Osteocyte (in vitro differentiated cells): ENCODE measurements at places on chromosomes 12 and 14. TPM values are rescaled to one million over a fixed set of nuclear protein-coding genes. Genes with fewer than 3 reads are reported as not detected.

DNA sequence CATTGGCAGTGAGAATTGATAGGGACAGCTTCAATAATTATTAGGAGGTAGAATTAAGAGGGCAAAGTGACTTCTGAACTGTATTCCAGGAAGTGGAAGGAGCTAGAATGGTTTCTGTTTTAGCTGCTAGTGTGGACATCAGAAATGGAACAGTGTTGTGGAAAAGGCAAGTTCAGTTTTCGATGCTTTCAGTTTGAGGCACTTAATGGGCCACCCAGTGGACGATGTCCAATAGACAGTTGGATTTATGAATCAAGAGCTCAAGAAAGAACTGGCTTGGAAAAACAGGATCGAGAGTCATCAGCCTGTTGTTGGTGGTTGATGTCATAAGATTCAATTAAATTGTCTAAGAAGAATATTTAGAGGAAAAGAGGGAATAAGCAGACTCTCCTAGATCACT lies 136.3 kb downstream of the DYRK2 start:
- no peak for DNase-seq
- H3K27me3 ChIP-seq, result no peaks in the 10 kb centered on the region
- H3K27ac ChIP-seq, result no peak overlapping the region
- H3K4me1 ChIP-seq, result no peaks in the 10 kb centered on the region
- H3K36me3 ChIP-seq, result no peaks in the 10 kb centered on the region

PSME1 gene
- 154 and 156 TPM in 2 replicates for total RNA-seq

KRT71 gene
- total RNA-seq, result not detected in 2 replicates

DNA sequence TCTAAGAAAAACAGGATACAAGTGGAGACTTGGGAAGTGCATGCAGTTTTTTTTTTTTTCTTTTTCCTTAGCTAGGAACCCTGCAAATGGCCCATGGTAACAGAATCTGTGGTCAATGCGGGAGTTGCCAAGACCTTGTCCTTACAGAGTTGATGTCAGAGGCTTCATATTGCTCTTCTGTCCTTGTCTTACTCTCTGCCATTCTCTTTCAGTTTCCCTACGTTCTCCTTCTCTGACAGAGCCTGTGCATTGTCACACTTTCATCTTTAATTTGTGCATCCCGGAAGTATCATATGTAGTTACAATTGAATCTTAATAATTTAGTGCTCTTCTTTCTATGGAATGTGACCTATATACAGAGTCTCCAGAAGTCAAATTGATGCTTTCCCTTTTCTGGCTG lies 986.9 kb downstream of the TMEM121 start:
- H3K27me3 ChIP-seq, result no peaks in the 10 kb centered on the region
- no peak overlapping the region for H3K27ac ChIP-seq
- no peaks in the 10 kb centered on the region for H3K4me1 ChIP-seq
- no peaks in the 10 kb centered on the region for H3K36me3 ChIP-seq
- no peak for DNase-seq
- no peak overlapping the region for H3K4me3 ChIP-seq

GRCh38 chr14:88166616-88167015 lies 156.5 kb downstream of the KCNK10 start:
- H3K27me3 ChIP-seq, result no peaks in the 10 kb centered on the region
- H3K36me3 ChIP-seq, result no peaks in the 10 kb centered on the region
- no peaks in the 10 kb centered on the region for H3K4me1 ChIP-seq
- H3K4me3 ChIP-seq, result no peak overlapping the region
- H3K27ac ChIP-seq, result no peak overlapping the region

LRP1-AS gene
- not detected in 2 replicates for total RNA-seq

DNA sequence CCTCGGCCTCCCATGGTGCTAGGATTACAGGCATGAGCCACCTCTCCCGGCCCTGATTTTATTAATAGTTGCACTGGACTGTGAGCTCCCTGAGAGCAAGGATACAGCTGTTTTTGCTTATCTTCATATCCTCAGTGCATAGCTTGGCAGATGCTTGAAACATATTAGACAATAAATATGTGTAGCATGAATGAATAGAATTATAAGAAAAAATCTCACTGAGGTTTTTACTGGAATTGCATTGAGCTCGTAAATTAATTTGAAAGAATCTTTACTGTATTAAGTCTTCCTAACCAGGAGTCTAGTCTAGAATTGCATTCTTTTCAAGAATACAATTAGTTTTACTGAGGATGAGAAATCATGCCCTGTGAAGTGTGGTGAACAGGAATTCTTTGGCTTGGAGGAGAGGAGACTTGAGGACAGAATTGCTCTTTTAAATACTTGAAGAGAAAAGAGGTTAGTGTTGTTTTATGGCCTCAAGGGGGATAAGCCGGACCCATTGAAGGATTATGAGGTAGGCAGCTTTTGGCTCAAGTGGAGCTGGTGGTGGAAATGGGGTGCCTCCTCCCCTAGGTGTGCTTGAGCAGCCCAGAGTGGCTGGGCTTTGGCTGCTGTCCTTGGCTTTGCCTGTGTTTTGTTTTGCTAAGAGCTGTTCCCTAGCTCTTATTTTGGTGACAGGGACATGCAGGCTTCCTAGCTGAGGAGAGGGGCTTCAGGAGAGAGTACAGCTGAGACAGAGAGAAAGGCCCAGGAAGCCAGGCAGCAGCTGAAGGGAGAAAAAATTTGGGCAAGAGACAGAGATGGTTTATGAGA lies 34.0 kb downstream of the PLEKHD1 start:
- H3K36me3 ChIP-seq, result no peaks in the 10 kb centered on the region
- no peak overlapping the region for H3K4me3 ChIP-seq
- no peak overlapping the region for H3K27ac ChIP-seq
- DNase-seq, result no peak
- H3K27me3 ChIP-seq, result peaks cover 53% of the 10 kb centered on the region

DNA sequence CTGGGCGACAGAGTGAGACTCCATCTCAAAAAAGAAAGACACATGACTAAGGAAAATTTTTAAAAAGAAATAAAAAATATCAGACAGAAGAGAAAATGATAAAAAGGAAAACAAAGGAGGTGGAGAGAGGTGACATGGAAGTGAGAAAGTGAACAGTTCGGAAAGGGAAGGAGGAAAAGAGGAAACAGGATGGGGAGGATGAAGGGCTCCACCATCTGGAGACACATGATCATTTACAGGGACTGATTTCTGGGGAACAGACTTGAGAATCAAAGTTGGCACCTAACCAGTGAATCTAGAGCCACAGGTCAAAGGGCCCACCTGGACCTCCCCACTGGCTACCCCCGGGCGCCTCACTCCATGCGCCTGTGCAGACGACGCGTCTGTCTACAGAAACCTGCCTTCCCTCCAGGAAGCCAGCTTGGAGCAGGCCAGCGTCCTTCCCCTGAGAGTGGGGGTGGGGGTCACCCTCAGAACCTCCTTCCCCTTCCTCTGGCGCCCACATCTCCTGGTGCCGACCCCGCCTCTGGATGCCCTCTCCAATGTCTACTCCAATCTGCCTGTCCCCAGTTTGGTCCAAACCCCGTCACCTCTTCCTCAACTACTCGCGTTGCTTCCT lies 60.5 kb downstream of the AMN start:
- H3K27me3 ChIP-seq, result no peaks in the 10 kb centered on the region
- peaks cover 48% of the 10 kb centered on the region for H3K36me3 ChIP-seq
- H3K4me1 ChIP-seq, result peaks cover 8% of the 10 kb centered on the region
- no peak overlapping the region for H3K27ac ChIP-seq

- no peaks in the 10 kb centered on the region for H3K27me3 ChIP-seq
- H3K27ac ChIP-seq, result no peak overlapping the region
- H3K4me1 ChIP-seq, result peaks cover 17% of the 10 kb centered on the region
- no peak overlapping the region for H3K4me3 ChIP-seq
- no peak for DNase-seq
- no peaks in the 10 kb centered on the region for H3K36me3 ChIP-seq
Observed at GRCh38 chr14:75168586-75169335, 7.7 kb downstream of the TMED10 start.

DNA sequence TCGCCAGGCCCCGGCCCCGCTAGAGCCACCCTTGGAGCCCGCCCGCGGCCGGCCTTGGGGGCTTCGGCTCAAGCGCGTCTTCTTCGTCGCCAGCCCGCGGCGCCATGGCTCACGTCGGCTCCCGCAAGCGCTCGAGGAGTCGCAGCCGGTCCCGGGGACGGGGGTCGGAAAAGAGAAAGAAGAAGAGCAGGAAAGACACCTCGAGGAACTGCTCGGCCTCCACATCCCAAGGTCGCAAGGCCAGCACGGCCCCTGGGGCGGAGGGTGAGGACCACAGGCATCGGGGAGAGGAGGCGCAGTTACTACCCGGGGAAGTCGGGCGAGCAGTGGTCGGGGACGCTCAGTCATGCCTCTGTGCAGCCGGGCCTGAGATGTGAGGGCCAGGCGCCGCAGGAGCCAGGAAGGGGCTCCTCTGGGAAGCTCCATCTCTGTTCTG lies 573 bp downstream of the ARL6IP4 start:
- peaks cover 52% of the 10 kb centered on the region for H3K4me1 ChIP-seq
- DNase-seq, result no peak
- peaks cover 3% of the 10 kb centered on the region for H3K36me3 ChIP-seq
- peak overlapping the region; percentile 88 for H3K4me3 ChIP-seq
- no peaks in the 10 kb centered on the region for H3K27me3 ChIP-seq

USP44 gene
- total RNA-seq, result 0.39 and 0.73 TPM in 2 replicates

GRCh38 chr14:100442036-100442435 lies 118.9 kb downstream of the SLC25A47 start:
- H3K27me3 ChIP-seq, result no peaks in the 10 kb centered on the region
- no peak overlapping the region for H3K27ac ChIP-seq
- no peak overlapping the region for H3K4me3 ChIP-seq

DNA sequence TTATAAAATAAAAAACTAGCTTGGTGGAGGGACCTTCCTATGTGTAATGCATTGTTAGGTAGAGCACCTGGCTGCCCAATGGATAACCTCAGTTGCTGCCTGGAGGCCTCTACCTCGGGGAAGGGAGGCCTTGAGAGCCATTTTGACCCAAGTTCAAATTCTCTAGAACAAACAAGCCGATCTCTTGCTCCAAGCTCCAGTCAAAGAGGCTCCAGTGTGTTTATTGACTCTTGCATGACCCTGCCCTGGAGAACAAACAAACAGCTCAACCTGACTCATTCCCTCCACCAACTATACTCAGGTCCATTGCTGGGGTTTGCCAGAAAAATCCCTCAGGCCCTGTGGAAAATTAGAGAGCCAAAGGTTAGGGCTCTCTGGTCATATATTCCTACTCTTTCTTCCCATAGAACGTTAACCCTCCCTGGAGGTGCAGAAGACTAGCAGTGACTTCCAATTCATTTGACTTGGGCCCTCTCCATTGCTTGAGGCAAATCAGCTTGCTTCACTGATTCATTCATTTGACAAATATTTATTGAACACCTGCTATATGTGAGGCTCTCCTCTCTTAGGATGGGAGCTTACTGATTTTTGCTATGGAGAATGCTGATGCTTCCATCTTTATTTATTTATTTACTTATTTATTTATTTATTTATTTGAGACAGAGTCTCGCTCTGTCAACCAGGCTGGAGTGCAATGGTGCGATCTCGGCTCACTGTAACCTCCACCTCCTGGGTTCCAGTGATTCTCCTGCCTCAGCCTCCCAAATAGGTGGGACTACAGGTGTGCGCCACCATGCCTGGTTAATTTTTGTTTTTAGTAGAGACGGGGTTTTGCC lies 73.7 kb upstream of the CISTR start:
- H3K4me3 ChIP-seq, result no peak overlapping the region
- H3K27ac ChIP-seq, result no peak overlapping the region
- no peaks in the 10 kb centered on the region for H3K36me3 ChIP-seq

DNA sequence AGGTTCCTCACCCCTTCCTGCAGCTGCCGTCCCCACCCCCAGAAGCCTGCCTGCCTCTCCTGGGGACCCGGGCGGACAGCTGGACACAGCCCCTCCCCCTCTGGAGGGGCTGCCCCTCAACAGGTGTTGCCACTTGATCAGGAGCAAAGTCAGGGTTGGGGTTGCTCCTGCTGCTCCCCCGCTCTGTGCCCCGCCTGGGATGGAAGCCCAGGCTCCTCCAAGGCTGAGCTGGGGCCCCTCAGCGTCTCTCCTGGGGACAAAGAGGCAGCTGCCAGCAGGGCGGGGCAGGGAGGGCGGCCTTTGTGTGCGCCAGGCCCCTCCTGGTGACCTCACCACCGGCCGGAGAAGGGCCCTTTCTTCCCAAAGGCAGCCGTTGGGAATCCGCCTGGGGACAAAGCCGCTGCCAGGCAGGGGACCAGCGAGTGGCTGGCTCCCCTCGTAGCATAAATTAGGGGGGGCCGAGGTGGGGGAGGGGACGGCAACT lies 13.7 kb downstream of the TRMT61A start:
- H3K36me3 ChIP-seq, result no peaks in the 10 kb centered on the region
- peaks cover 39% of the 10 kb centered on the region for H3K4me1 ChIP-seq
- DNase-seq, result no peak
- no peaks in the 10 kb centered on the region for H3K27me3 ChIP-seq

GRCh38 chr12:74415633-74416032 lies 122.0 kb upstream of the ATXN7L3B start:
- DNase-seq, result no peak
- H3K4me3 ChIP-seq, result no peak overlapping the region
- H3K36me3 ChIP-seq, result no peaks in the 10 kb centered on the region

NANOG gene
- total RNA-seq, result 0.08 and 0.50 TPM in 2 replicates

DNA sequence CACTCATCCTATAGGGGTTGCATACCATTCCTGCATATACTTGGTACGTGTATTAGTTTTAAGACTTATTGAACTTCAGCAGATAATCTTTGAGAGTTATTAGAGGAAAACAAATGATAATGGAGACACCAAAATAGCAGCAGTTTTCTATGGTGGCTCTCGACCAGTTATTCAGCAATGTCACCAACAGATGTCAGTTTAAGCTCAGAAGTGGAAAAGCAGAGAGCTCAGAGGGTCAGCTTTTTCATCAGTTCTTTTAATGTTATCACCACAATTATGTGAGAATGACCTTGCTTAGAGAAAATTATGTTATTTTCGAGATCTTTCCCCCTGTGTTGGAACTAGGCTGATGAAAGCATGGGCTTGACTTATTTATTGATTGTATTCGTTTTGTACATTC lies 32.0 kb downstream of the PTPN11 start:
- H3K4me3 ChIP-seq, result no peak overlapping the region
- no peak for DNase-seq
- no peaks in the 10 kb centered on the region for H3K4me1 ChIP-seq
- no peak overlapping the region for H3K27ac ChIP-seq

GRCh38 chr14:54610051-54610977 lies 43.4 kb downstream of the SAMD4A start:
- H3K4me3 ChIP-seq, result peak overlapping the region; percentile 10
- DNase-seq, result no peak
- peaks cover 57% of the 10 kb centered on the region for H3K4me1 ChIP-seq
- peaks cover 9% of the 10 kb centered on the region for H3K36me3 ChIP-seq

- peak overlapping the region; percentile 99 for H3K27ac ChIP-seq
- peaks cover 19% of the 10 kb centered on the region for H3K4me1 ChIP-seq
- no peaks in the 10 kb centered on the region for H3K27me3 ChIP-seq
- peak overlapping the region; percentile 89 for H3K4me3 ChIP-seq
- no peak for DNase-seq
Observed at GRCh38 chr14:81169711-81170103, 51.1 kb downstream of the GTF2A1 start.

DNA sequence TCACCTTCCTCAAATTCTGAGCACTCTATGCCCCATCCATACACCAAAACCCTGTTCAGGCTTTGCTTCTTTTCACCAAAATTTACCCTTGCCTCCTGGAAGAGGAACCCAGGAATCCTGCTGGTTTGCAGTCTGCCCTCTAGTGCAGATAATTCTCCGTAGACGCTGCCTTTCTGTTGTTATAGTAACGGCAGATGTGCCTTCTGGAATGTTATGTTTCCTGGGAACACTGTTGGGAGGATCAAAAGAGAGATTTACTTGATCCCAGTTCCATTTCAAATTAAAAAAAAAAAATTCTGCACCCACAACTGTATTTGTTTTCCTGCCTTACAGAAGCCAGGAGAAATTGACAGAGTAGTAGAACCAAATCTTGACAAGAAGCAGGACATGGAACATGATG lies 104.2 kb upstream of the RMST start:
- no peaks in the 10 kb centered on the region for H3K4me1 ChIP-seq
- H3K4me3 ChIP-seq, result no peak overlapping the region
- no peaks in the 10 kb centered on the region for H3K36me3 ChIP-seq

PRH1 gene
- 18.4 and 19.1 TPM in 2 replicates for total RNA-seq

- no peak overlapping the region for H3K4me3 ChIP-seq
- H3K27me3 ChIP-seq, result no peaks in the 10 kb centered on the region
- peaks cover 55% of the 10 kb centered on the region for H3K36me3 ChIP-seq
Observed at GRCh38 chr12:62689042-62689839, 222.6 kb downstream of the MON2 start.
